ENCODE measurements at places on chromosomes 4 and X. TPM values are rescaled to one million over a fixed set of nuclear protein-coding genes. Genes with fewer than 3 reads are reported as not detected.

Gene MAPK10
- polyA plus RNA-seq: 1.4 TPM

Gene PNMA6A
- polyA plus RNA-seq: 0.15 TPM

Gene TCEAL8
- polyA plus RNA-seq: 33.2 TPM

Gene CFAP299
- not detected for polyA plus RNA-seq

Gene SLAIN2
- polyA plus RNA-seq: 41.5 TPM

Gene PPEF2
- polyA plus RNA-seq: not detected

Gene STAP1
- 0.04 TPM for polyA plus RNA-seq

Gene NXF2
- not detected for polyA plus RNA-seq

Gene GBA3
- polyA plus RNA-seq: 0.02 TPM

Gene CDKL5
- 1.5 TPM for polyA plus RNA-seq

Gene SCARB2
- 26.3 TPM for polyA plus RNA-seq

Gene EFHC2
- 1.0 TPM for polyA plus RNA-seq

Gene P2RY10
- polyA plus RNA-seq: 0.24 TPM

Gene ANXA3
- 140 TPM for polyA plus RNA-seq

Gene QRFPR
- polyA plus RNA-seq: 0.08 TPM

Gene SUPT20HL1
- polyA plus RNA-seq: not detected

Gene SMIM31
- not detected for polyA plus RNA-seq

Gene KIT
- 0.49 TPM for polyA plus RNA-seq

Gene RTL5
- 1.2 TPM for polyA plus RNA-seq

Gene NPNT
- polyA plus RNA-seq: 15.6 TPM

Gene CSAG1
- polyA plus RNA-seq: not detected

Gene SERPINA7
- not detected for polyA plus RNA-seq

Gene MAGEC1
- polyA plus RNA-seq: not detected

Gene PDCL2
- polyA plus RNA-seq: 1.2 TPM

Gene ATP2B3
- polyA plus RNA-seq: not detected

Gene CCDC160
- 0.31 TPM for polyA plus RNA-seq

Gene SSX3
- not detected for polyA plus RNA-seq

Gene CHRDL1
- 12.3 TPM for polyA plus RNA-seq

Gene RAB39B
- 0.09 TPM for polyA plus RNA-seq

Gene ETDB
- polyA plus RNA-seq: not detected

Gene BEND4
- under 0.01 TPM for polyA plus RNA-seq

Gene SULT1E1
- polyA plus RNA-seq: 0.10 TPM

Gene IL13RA2
- polyA plus RNA-seq: 0.07 TPM

Gene GSX2
- not detected for polyA plus RNA-seq

Gene DUSP21
- polyA plus RNA-seq: not detected

Gene NLGN4X
- 0.06 TPM for polyA plus RNA-seq

Gene F8A3
- 1.8 TPM for polyA plus RNA-seq

Gene ARR3
- not detected for polyA plus RNA-seq

Gene TRIM61
- polyA plus RNA-seq: 0.06 TPM

Gene COMMD8
- polyA plus RNA-seq: 21.4 TPM

Gene IQCM
- not detected for polyA plus RNA-seq

Gene ATG4A
- polyA plus RNA-seq: 9.6 TPM

Gene ERAS
- polyA plus RNA-seq: 0.05 TPM

Gene WDR17
- 0.22 TPM for polyA plus RNA-seq

Gene AFF2
- polyA plus RNA-seq: 0.02 TPM

Gene PF4V1
- not detected for polyA plus RNA-seq

Gene GLRA3
- polyA plus RNA-seq: not detected

Gene NPFFR2
- polyA plus RNA-seq: not detected

Gene AMBN
- not detected for polyA plus RNA-seq

Gene HPRT1
- polyA plus RNA-seq: 21.4 TPM

Gene PABPC1L2B
- not detected for polyA plus RNA-seq

Data from esophagus (tissue), 2 donors.